Activated CD4-positive, alpha-beta memory T cell treated with anti-CD3 and anti-CD28 coated beads for 36 hours (primary cell): ENCODE measurements at places on chromosomes 12 and 14.
A peak's percentile ranks its signal among the peaks of the same experiment; 100 is the strongest.

GRCh38 chr12:124544311-124544970 is 23.0 kb downstream of the NCOR2 start:
- no peak for DNase-seq

GRCh38 chr12:28390206-28390605 is 199.9 kb downstream of the CCDC91 start:
- no peak for DNase-seq

GRCh38 chr14:51660741-51661140 is 9.0 kb downstream of the FRMD6 start:
- DNase-seq, result no peak

GRCh38 chr12:98738539-98738938 is 93.4 kb downstream of the APAF1 start:
- DNase-seq, result peak; percentile 48

GRCh38 chr12:43029971-43030370 is 440.4 kb upstream of the PRICKLE1 start:
- DNase-seq, result no peak

GRCh38 chr14:20386276-20386855 is 26.9 kb downstream of the TEP1 start:
- DNase-seq, result no peak

DNA sequence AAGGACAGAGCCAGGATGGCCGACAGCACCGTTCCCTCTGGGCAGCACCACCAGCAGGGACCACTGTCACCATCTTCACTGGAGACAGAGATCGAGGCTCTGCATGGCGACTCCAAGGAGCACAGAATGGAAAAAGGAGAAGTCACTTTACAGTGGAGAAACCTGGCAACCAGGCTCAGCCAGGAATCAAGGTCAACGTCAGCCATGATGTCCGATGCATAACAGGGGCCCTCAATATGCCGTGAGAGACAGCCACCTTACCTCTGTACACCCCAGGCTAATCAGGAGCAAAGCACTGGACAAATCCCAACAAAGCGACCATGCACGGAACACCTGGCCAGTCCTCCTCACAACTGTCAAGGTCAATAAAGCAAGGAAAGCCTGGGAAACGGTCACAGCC is 20.6 kb upstream of the SFSWAP start:
- DNase-seq, result no peak

DNA sequence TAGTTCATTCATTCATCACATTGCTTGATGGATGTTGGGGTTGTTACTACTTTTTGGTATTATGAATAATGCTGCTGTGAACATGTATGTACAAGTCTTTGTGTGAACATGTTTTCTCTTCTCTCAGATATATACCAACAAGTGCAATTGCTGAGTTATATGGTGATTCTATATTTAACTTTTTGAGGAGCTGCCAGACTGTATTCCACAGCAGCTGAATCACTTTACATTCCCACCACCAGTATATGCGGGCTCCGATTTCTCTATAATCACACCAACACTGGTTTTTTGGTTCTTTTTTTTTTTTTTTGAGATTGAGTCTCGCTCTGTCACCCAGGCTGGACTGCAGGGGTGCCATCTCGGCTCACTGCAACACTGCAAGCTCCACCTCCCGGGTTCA is 22.2 kb upstream of the PLEKHG6 start:
- no peak for DNase-seq

DNA sequence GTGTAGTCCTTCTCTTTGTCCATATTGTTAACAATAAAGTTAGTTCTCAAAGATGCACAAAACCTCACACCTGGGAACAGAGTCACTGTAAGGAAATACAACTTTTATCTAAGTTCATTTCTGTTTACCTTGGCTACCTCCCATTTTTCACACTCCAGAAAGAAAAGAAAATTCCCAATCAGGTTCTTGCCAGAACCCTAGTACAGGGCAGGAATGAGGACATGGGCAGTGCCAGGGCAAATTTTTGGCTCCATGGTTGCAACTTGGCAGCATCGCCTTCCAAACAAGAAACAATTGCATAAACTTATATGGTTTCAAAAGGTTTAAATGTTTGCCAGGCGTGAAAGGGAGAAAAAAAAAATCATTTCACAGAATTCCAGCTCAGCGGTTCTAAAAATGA is 296.3 kb upstream of the PRKD1 start:
- no peak for DNase-seq

GRCh38 chr14:22112004-22112403 is 438.4 kb upstream of the OR4E1 start:
- peak; percentile 50 for DNase-seq

- peak; percentile 20 for DNase-seq
These were observed 6.9 kb upstream of the BMP4 start for GRCh38 chr14:53963320-53964227.

DNA sequence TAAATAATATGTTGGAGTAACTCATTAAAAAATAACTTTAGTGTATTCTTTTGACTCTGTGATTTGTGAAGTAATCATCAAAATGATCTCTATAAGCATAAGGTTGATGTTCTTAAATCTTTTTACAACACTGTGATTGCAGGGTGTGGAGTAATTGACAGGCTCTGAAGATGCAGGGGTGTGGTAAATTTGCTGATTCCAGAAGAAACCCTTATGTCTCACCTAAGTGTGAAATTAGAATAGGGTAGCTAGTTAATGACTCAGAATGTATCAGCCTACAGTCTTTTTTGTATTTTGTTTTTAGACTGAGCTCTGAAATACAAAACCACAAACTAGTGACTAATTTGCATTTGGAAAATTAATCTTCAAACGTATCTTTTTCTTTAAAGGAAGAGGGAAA is 5.9 kb downstream of the PRPF39 start:
- peak; percentile 20 for DNase-seq

DNA sequence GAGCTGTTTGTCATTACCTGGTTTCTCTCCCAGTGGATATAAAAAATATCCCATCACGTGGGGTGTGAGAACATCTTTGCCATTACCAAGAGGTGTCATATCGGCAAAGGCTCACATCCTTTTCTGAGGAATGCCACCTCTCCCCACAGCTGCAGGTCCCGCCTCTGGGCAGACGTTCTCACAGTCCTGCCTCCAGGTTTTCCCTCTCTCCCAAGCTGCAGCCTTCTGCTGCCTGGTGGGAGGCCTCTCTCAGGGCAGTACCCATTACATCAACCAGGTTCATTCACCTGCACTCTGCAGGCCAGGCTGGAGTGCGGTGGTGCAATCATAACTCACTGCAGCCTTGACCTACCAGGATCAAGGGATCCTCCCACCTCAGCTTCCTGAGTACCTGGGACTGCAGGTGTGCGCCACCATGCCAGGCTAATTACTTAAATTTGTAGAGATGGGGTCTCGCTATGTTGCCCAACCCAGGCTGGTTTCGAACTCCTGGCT is 15.0 kb upstream of the TMEM119 start:
- DNase-seq, result no peak

DNA sequence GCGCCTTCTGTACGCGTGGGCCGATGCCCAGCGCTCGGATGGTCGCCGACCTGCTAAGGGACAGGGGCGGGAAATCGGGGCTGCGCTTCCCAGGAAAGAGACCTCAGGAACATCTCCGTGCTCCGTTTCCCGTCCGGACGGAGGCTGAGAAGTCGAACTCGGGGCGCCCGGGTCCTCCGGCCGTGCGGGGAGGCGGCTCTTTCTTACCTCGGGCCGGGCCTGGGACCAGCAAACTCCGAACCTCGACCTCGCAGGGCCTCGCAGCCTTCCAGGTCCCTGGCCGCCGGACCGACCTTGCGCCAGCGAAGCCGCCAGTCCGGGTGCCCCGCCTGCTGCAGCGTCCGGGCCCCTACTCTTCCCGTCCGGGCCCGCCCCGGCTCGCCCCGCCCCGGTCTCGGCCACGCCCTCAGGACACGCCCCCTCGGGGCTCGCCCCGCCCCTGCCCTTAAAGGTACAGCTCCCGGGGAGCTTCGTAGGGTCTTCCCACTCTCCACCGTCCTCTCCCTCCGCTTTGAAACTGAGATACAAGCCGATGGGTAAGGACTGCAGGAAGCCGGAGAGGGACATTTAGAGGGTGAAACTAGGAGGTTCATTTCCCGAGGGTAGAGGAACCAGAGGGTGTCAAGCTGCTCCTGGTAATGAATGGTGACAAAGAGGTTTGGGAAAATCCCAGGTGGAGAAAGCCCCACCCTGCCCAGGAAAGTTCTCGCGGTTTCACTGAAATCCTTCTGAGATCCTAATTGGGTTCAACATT is at the start of gene SLC8B1:
Gene SLC8B1, minus strand, starts transcription at position 324 of the 754 bp plus-strand sequence. CDS start 2,231 bp downstream, outside the sequence.
- DNase-seq, result peak; percentile 93

GRCh38 chr12:94875525-94875924 is 128.0 kb downstream of the NDUFA12 start:
- DNase-seq, result peak; percentile 23

DNA sequence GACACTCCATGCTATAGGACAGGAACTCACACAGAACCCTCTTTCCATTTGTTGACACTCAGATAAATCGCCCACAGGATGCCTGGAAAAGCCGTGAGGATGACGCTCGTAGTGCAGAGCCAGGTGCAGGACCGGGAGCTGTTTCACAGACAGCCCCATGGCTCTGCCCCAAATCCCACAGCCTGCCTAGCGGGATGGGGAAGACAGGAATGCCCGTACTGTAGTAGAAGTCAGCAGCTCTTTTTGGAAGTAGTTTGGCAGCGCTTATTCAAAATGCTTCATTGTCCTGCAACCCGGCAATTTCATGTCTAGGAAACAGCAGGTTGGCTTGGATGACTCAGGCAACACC is 41.6 kb downstream of the JAG2 start:
- no peak for DNase-seq

DNA sequence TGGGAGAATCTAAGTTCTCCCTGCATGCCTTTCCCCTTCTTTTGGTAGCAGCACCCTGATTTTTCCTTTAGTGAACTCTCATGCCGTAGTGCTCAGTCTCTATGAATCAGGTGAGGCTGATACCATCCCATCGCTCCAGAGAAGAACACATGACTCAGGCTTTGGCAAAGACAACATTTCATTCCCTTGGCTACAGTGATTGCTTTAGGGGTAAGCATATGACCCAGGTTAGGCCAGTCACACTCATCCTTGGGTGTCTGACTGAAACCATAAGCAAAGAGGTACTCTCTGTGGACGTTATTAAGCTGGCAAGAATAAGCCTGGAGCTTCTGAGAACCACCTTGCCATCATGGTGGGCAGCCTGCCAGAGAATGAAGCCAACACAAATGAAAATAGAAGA is 141.8 kb downstream of the MYRFL start:
- no peak for DNase-seq

DNA sequence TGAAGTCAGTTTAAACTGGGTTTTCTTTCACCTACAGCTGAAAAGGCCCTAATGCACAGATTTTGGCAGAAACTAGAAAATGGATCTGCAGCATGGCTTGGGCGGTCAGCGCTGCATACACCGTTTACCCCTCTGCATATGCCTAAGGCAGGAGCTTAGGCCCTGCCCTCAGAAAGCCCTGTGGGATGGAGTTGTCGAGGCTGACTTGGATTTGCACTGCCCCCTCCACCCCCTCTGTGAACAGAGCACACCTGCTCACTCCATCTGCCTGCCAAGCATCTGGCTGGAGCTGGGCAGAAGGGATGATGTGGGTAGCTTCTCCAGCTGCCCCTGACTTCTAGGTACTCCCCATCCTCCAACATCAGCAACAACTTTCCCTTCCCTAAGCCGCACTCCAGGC is 41.9 kb downstream of the TTC7B start:
- DNase-seq, result no peak

DNA sequence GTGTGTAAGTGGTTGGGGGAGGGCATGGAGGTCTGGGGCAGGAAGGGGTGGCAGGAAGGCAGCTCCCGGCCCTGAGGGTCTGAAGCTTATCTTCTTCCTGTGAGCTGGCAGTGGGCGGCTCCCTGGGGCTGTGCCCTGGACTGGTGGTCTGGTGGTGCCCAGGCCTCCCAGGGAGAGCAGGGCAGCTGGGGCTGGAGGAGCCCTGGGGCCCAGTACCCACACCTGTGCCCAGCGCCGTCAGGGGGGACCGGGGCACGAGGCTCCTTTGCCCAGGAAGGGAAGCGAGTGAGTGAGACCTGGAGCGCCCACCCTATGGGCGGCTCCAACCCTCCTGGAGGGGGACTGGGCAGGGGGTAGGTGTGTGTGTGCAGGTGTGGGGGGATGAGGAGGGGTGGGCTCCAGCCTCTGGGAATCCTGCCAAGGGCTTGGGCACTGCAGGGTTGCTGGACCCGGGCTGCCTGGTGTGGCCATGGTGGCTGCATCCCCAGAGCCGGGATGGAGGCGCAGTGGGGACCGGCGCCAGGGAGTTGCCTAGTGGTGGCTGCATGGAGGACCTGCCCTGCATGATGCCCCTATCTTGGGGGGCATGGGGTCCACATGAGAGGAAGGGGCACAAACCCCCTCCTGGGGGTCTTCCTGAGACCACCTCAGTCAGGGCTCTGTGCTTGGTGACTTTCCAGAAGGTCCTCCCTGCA is 353.6 kb downstream of the TMEM121 start:
- DNase-seq, result no peak

GRCh38 chr14:77339407-77339806 is 18.6 kb downstream of the GSTZ1 start:
- DNase-seq, result no peak

DNA sequence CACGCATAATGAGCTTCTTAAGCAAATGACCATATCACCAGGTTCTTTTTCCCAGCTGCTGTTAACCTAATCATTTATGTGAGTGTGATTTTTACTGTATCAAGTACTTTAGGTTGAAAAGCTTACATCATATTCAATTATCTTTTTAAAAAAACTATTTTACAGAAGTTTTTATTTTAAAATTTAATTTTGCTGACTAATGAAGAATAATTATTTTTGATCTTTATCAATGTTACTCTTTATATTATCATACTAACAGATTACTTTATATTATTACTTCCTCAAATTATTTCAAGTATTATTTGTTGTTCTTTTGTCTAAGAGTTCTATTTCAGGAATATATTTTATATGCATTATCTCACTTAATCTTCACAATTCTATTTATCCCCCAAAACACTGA is 236.3 kb downstream of the CPNE8 start:
- no peak for DNase-seq

- no peak for DNase-seq
These were observed 26.0 kb upstream of the TAMALIN start for GRCh38 chr12:51980809-51981127.

GRCh38 chr12:2111826-2112225 is 59.0 kb downstream of the CACNA1C start:
- no peak for DNase-seq

DNA sequence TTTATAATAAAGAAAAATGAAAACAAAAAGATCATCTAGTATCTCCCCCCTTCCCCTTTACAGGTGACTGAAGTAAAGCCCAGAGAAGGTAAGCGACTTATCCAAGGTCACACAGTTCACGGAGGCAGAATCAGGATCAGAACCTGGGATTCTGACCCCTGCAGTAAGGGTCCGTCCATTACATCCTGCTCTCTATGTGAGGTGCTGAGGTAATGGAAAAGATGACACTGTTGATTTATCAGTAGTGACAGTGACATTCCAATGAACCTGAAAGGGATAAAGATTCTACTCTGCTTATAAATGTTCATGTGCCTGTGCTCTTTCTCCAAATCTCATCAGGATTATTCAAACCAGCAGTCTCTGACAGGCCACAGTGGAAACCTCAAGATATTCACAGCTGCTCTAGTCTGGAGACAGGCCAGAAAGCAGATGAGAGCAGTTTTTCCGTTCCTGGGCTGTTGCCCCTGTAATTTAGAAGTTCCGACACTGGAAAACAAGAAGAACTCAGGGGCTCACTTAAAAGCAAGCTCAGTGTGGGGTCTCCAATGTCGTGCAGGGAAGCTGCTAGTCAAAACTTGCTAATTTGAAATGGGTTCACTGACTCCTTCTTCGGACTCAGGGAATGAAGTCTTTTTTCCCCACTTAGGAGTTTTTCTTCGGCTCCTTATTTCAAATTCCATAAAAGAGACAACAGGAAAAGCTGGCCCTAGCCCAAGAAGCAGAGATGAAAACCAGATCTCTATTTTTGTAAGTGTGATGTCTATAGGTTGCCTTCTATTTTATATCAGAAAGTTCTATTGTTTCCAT is 131.8 kb upstream of the EEA1 start:
- DNase-seq, result no peak
